ENCODE measurements at places on chromosomes 1 and 21.

- no peak for DNase-seq
Observed at GRCh38 chr1:199821029-199821779, 206.3 kb upstream of the NR5A2 start.

- DNase-seq: no peak
Observed at GRCh38 chr1:44834328-44834727, 8.7 kb downstream of the PTCH2 start.

DNA sequence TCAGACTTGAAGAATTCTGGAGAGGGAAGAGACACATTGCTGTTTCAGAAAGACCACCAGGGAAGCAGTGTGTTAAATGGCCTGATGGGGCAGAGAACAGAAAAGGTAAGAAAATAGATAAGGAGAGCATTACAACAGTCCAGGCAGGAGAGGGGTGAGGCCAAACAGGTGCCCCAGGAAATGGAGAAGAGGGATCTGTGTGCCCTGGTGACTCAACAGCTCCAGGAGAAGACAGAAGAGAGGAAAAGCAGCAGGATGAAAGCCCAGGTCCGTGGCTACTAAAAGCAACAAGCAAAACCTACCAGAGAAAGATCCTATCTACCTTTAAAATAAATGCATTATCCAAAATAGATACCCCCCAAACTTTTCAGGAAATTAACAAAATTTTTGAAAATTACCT is 9.2 kb downstream of the TP53BP2 start:
- DNase-seq: no peak

GRCh38 chr1:207000651-207001291 is 30.5 kb upstream of the FCAMR start:
- no peak for DNase-seq

GRCh38 chr1:100499194-100499811 is 38.6 kb upstream of the GPR88 start:
- DNase-seq: no peak

- no peak for DNase-seq
Observed at GRCh38 chr1:109625601-109626560, 6.2 kb downstream of the AMPD2 start.

DNA sequence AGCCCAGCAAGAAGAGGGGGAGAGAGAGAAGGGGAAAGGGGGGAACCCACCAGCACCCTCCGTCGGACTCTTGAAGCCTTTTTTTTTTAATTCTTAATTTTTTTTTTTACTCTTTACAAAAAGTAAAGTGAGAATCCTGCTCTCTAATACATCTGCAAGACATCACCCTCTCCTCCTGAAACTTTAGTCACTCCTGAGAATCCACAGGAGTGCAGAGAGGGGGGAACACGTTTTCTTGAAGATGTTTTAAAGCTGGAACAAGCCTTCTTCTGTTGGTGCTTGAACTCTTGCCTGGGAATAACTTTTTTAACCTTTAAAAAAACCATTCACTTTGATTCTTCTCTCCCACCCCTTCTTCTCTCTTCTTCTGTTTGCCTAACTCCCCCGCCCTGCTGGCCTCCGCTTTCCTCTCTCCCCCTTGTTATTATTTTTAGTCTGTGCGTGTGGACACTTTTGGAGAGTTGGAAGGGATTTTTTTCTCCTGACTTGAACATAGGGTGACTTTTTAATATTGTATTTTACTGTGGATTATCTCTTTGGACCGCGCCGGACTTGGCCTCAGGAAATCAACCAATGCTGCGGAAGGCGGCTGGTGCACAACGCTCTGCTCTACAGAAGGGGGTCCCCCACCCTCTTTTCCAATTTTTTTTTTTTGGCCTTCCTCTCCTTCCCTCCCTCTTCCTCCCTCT is 383 bp upstream of the PRRX1 start:
- DNase-seq: no peak

DNA sequence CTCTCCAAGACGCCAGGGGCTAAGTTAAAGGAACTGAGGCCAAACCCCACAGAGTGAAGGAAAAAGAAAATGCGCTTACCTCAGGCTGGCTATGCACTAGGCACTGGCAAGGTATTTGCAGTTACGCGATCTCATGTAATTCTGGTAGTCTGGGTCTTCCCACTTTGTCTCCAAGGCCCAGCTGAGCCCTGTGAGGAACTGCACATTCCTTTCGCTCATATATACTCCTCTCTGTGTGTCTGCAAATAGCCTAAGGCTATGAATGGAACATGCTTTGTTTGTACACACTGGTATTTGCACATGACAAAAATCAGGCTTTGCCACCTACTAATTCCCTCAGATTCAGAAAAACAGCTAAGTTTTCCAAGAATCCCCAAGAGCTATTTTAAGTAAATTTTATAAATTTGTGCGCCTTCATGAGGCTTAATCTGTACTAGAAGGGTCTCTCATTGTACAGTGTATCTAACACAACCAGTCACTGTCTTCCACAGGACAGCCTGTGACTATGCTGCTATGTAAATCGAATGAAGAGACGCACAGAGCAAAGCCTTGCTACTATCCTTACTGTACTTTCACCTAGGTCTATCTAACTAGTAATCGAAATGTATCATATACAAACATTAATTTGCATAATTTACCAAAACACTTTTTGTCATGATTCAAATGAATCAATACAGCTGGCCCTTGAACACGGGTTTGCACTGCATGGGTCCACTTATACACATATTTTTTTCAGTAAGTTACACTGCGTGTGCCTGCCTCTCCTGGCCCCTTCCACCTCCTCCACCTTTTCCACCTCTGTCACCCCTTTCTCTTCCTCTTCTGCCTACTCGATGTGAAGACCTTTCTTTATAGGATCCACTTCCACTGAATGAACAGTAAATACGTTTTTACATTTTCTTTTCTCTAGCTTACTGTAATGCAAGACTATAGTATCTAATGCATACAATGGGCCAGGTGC is 87.0 kb downstream of the SIPA1L2 start:
- no peak for DNase-seq

- DNase-seq: no peak
Observed at GRCh38 chr1:73097917-73098316, 815.6 kb upstream of the NEGR1 start.

DNA sequence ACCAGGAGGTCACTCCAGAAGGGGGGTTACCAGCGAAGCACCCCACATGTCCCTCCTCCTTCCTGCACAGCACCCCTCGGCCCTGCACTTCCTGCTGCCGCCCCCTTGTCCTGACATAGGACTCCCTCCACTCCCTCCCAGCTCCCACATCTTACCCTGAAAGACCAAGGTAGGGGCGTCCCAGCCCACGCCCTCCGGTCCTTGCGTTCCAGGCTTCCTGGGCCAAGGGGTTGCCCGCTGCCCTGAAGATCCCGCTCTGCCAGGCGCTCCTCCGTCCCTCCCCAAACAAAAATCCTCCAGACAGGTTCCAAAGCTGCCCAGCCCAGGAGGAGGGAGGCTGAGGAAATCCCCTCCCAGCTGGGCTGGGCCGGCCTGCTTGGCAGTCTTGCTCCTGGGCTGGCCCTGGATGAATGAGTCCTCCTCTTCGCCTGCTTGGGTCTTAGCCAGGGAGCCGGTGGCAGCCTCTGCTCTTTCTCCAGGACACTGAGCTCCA is at the start of gene RHBDL2:
Gene RHBDL2 (minus strand): TSS at position 304 of the 493 bp plus-strand sequence. CDS start 22,618 bp downstream, outside the sequence.
- DNase-seq: no peak

GRCh38 chr1:38555594-38555993 is 304.0 kb downstream of the RRAGC start:
- no peak for DNase-seq

DNA sequence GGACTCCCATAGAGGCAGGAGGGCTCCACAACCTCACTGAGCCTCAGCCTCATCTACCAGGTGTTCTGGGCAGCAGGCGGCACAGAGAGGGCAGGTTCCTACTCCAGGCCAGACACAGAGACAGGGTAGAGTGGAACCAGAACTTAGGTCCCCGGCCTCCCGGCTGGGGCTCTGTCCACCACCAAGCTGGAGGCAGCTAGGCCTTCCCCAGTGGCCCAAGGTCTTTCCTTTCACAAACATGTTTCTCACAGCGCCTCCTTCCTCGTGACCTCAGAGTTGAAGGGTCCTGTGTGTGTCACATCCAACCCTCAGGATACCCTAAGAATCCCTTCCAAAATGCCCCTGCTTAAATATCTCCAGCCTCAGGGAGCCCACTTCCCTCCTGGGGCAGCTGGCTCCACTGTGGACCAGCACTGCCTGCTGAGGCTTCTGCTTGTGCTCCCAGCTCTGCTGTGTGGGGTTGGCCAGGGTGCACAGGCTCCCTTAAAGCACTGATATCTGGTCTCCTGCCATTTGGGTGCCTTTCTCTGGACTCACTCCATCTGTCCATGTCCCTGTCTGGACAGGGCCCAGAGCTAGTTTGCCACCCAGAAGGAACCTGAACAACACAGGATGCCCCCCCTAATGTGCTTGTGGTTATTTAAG is 33.2 kb upstream of the MAGOH start:
- DNase-seq: no peak

- DNase-seq: no peak
Observed at GRCh38 chr1:245045087-245045881, 109.5 kb upstream of the KIF26B start.

GRCh38 chr1:21292984-21293536 is 2.8 kb upstream of the ECE1 start:
- no peak for DNase-seq

GRCh38 chr1:98048244-98048643 is 127.4 kb upstream of the DPYD start:
- DNase-seq: no peak

DNA sequence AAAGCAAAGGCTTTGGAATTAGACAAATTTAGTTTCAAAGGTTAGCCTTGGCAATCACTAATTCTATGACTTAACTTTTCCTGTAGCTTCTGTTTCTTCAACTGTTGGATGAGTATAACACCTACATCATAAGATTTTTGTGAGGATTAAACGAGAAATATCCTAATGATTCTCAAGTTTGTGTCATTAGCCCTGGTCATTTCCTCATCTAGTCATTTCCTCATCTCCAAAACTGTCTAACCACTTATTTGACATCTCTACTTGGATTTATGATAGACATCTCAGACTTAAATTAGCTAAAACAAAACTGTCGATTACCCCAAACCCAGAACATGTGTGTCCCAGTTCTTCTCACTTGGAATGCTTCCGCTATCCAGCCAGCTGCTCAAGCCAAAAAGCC is 80.2 kb upstream of the CHODL start:
- DNase-seq: no peak

DNA sequence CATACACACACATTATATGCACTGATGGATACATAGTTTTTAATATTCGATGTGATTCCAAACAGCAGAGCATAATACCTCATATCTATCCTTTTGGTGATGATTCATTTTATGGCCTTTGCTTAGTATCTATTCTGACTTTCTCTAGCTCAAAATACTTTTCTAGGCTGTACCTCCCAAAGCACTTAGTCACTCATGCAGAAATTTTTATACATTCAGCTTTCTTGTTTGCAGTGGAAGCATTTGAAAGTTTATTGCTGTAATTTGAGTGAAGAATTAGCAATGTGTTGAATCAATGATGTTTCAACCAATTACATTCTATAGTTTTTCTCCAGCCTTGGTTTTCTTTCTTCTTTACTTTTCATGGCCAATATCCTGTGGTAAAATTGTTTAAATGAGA is 66.7 kb downstream of the LBR start:
- no peak for DNase-seq

- DNase-seq: no peak
Observed at GRCh38 chr21:15753741-15754140, 24.0 kb downstream of the USP25 start.

- DNase-seq: no peak
Observed at GRCh38 chr1:32345289-32345827, 9.3 kb upstream of the MARCKSL1 start.

- no peak for DNase-seq
Observed at GRCh38 chr21:37737507-37737906, 178.8 kb downstream of the KCNJ6 start.

DNA sequence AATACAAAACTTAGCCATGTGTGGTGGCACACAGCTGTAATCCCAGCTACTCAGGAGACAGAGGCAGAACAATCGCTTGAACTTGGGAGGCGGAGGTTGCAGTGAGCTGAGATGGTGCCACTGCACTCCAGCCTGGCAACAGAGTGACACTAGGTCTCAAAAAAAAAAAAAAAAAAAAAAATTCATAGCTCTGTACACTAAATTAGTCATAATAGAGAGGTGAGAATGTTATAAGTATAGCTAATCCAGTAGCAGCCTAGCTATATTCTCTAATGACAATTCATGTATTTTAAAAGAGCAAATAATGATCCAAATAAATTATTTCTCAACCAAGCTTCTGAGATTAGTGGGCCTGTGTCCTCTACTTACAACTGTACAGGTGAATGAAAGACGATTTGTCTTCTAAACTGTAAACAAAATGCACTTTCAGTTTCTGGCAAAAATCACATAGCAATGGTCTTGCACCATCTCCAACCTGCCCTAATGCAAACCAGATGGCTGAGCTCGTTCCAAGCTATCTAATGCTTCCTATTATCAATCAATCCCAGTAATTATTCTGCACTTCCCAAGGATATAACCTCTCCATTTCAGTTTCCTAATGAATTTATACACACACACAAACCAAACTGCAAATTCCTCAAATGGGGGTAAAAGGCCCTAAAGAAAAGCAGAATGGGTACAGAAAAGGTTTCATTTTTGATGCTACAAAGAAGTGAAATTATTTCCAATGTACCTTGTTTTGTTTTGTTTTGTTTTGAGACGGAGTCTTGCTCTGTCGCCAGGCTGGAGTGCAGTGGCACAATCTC is 56.5 kb downstream of the GATAD2B start:
- DNase-seq: no peak

- no peak for DNase-seq
Observed at GRCh38 chr21:41250519-41250918, 66.1 kb upstream of the FAM3B start.

DNA sequence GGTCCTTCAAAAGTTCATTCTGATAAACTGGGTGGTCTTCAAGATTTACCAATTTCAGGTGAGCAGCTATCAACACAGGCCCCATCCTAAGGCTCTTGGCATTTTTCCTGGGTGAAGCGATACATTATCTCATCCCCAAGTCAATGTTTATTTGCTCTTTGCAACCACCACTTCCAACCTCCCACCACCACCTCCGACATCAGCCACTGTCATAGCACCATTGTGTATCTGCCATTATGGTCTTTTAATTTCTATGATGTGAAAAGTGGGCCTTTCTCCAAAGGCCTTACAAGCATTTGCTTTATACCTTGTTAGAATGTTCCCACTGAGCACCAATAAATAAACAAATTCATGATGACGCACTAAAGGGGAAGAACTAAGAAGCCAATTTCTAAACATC is 47.2 kb downstream of the TBX15 start:
- DNase-seq: no peak

DNA sequence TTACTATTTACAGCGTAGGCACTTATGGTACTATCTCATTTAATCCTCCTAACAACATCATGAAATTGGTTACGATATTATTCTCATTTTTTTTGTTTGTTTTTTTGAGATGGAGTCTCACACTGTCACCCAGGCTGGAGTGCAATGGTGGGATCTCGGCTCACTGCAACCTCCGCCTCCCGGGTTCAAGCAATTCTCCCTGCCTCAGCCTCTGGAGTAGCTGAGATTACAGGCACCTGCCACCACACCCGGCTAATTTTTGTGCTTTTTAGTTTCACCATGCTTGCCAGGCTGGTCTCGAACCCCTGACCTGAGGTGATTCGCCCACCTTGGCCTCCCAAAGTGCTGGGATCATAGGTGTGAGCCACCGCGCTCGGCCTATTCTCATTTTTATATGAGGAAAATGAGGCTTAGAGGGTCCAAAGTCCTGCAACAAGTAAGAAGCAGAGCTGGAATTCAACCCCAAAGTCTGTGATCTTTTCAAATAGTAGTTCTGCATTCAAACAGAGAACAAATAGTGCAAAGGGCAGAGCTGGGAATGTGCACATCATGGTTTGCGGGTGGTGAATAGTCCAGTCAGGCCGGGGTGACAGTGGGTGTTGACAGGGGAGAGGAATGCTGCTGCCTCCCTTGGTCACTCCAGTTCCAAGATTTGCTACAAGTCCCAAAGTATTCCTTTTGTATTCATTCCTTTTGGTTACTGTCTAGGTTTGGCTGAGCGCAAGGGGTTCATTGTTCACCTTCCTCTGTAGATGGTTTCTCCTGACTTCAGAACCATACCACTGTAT is 4.6 kb downstream of the PRUNE1 start:
- no peak for DNase-seq

Measured in CMK (cell line).